Aortic smooth muscle cell (primary cell): ENCODE measurements at places on chromosomes 5 and 9. TPM values are rescaled to one million over a fixed set of nuclear protein-coding genes. Genes with fewer than 3 reads are reported as not detected.

Gene ORM2
- not detected in 2 replicates for total RNA-seq

Gene TAF11L14
- not detected in 2 replicates for total RNA-seq

Gene ARHGAP26
- 3.3 and 3.9 TPM in 2 replicates for total RNA-seq

Gene TMC1
- total RNA-seq = 0.53 and 0.93 TPM in 2 replicates

Gene PCDHA3
- 0.13 and 0.37 TPM in 2 replicates for total RNA-seq

Gene PGM5
- 47.8 and 66.7 TPM in 2 replicates for total RNA-seq

Gene PRR16
- 3.2 and 3.7 TPM in 2 replicates for total RNA-seq

Gene CPLANE1
- 16.8 and 19.7 TPM in 2 replicates for total RNA-seq

Gene GABRA1
- under 0.01 TPM in 2 replicates for total RNA-seq

Gene ANKRD34B
- not detected in 2 replicates for total RNA-seq

Gene SV2C
- total RNA-seq = under 0.01 TPM in 1 of 2 replicates, not detected in the other

Gene APBA1
- 11.8 and 15.2 TPM in 2 replicates for total RNA-seq

Gene LVRN
- total RNA-seq = under 0.01 and 0.19 TPM in 2 replicates

Gene GRXCR2
- total RNA-seq = not detected in 2 replicates

Gene MRPS27
- 44.8 and 59.7 TPM in 2 replicates for total RNA-seq

Gene ZNF879
- 4.6 and 5.0 TPM in 2 replicates for total RNA-seq

Gene INSL4
- total RNA-seq = under 0.01 TPM in 1 of 2 replicates, not detected in the other

Gene LHX3
- total RNA-seq = not detected in 2 replicates

Gene CCL21
- not detected in 2 replicates for total RNA-seq

Gene PDE8B
- 0.06 and 0.13 TPM in 2 replicates for total RNA-seq

Gene STOM
- total RNA-seq = 58.5 and 86.2 TPM in 2 replicates

Gene NEUROG1
- total RNA-seq = not detected in 2 replicates

Gene OR1J2
- 0.53 TPM in 1 of 2 replicates, not detected in the other for total RNA-seq

Gene RASEF
- total RNA-seq = under 0.01 and 0.06 TPM in 2 replicates

Gene F12
- total RNA-seq = 0.25 and 0.26 TPM in 2 replicates

Gene C5orf15
- total RNA-seq = 49.3 and 72.9 TPM in 2 replicates

Gene GPR151
- total RNA-seq = not detected in 2 replicates
